ENCODE measurements at places on chromosomes 3 and 15.

DNA sequence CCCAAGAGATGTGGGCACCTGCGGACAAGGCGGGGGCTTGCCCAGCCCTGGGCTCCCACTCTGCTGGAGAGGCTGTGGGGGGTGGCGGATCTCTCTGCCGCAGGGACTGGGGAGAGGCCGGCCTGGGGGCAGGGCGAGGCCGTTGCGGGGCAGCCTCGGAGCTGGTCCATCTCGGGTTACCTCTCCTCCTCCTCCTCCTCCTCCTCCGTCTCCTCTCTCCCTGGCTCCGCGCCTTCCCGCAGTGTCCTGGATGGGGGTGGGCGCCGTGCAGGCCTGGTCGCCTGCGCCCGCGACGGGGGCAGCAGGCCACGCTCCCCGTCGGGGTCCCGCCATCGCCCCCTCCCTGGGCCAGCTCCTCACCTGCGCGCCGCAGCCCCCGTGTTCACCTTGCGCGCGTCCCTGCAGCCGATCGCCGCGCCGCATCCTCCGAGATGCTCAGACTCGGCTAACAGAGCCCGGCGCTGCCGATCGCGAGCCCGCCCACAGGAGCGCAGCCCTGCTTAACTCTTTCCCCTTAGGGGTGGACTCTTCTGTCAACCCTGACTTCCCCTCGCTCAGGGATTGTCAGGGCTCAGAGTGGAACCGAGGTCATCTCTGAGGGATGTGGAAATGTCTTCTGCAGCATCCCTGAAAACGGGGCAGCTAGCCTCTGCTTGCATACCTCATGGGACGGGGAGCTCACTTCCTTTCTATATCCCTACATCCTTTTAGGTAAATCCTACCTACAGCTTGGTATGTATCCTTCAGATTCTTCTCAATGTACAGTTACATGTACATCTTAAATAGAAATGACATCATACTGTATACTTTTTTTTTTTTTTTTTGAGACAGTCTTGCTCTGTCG is at the start of gene PRRT3:
PRRT3 (minus strand) TSS at position 447 of the 844 bp plus-strand sequence. CDS start 2,293 bp downstream, outside the sequence.
- peak; percentile 73 for DNase-seq

DNA sequence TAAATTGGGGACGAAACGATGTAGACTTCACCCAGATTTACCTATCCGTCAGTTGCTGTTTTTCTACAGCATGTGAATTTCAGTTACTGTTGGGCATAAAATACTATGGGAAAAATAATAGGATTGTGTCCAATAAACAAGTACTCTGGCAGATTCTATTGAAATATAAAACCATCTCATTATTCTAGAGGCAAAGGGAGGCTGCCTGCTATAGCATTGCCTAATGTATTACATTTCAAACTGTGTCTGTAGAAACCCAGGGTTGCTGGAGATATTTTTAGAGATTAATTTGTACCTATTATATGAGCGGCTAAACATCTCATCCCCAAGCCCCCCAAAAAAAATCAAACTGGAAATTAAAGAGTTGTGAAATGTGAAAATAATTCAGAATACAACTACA is 159.6 kb upstream of the IL12A start:
- DNase-seq, result no peak

DNA sequence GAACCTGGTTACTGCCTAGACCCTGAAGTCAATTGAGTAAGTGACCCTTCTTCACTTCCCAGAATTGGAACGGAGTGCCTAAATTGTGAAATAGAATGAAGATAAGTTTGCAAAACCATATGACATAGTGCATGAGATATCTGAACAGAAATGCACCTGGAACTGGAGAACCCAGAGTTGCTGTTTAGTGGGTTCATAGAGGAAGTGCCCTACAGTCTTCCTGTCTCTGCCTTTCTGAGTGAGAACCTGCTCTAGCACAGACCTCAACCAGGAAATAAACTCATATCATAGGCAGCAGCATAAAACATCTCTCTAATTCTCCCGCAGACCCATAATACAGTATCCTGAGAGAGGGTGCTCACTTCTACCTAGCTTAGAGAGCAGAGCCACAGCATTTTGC is 82.9 kb downstream of the EOMES start:
- no peak for DNase-seq

GRCh38 chr15:35827141-35827540 is 281.2 kb upstream of the DPH6 start:
- peak; percentile 45 for DNase-seq

- peak; percentile 12 for DNase-seq
Observed at GRCh38 chr15:35019404-35020327, 31.6 kb upstream of the ZNF770 start.

DNA sequence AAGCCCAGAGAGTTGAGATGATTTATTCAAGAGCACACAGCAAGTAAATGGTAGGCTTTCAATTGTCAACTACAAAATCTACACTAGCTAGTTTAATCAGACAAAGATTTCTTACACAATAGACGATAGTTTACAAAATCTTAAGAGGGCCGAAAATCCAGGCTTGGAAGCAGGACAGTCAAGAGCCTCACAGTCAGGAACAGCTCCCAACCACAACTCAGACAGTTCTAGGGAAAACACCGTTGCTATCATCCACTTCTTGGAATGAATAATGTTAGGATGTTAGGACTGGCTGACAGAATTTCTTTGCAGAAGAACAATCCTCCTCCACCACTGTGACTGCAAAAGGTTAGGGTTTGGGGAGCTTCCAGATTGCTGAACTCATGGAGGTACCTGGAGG is 290.8 kb upstream of the ZPLD1 start:
- DNase-seq, result no peak

- DNase-seq, result no peak
Observed at GRCh38 chr3:52247409-52248164, 2.0 kb downstream of the PPM1M start.

GRCh38 chr15:69482686-69483256 is 30.2 kb downstream of the RPLP1 start:
- no peak for DNase-seq

DNA sequence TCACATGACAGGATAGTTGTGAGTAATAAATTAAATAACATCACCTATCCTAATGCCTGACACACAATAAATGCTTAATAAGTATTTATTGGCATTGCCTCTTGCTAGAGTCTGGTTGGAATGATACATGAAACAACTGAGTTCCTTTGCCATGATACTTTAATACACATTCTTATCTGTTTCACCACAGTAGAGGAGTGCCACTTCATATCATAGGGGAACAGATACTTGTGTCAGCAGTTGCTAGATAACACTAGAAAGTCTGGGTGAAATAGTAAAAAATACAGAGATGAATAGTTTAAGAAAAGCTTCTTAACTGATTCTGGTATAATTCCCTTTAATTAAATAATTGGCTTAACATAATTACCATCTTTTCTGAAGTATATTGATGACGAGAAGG is 380.0 kb upstream of the GOLIM4 start:
- DNase-seq, result no peak

GRCh38 chr3:78900426-78900825 is 867.4 kb downstream of the ROBO1 start:
- DNase-seq, result no peak

GRCh38 chr15:81091889-81092558 is 42.0 kb upstream of the CFAP161 start:
- DNase-seq, result no peak

- no peak for DNase-seq
Observed at GRCh38 chr3:104347291-104347690, 1019.4 kb upstream of the ALCAM start.

DNA sequence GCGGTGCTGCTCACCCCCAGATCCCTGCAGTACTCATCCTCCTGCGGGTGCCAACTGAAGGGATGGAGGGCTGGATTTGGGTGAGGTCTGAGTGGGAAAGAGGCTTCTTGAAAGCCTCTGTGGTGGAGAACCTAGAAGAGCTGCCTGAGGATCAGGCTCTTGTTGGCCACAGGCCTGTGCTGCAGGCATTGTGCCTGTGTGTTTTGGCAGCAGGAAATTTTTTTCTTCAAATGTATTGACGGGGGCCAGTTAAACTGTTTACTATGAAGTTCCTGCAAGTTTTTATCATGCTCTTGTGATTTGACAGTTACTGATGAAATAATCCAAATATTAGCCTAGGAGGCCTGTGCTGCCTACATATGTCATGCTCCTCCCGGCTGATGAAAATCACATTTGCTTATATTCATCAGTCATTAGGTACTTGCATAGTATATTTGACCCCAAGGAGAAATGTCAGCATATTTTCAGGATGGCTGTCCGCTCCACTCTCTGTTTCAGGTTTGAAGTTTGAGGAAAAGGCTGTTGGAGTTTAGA is 103.1 kb downstream of the THSD4 start:
- DNase-seq, result no peak

GRCh38 chr3:53196575-53197407 is 35.8 kb downstream of the PRKCD start:
- peak; percentile 79 for DNase-seq

GRCh38 chr15:89446255-89446891 is 50.0 kb downstream of the RHCG start:
- no peak for DNase-seq

GRCh38 chr3:82236257-82236656 is 474.8 kb upstream of the GBE1 start:
- DNase-seq, result no peak

DNA sequence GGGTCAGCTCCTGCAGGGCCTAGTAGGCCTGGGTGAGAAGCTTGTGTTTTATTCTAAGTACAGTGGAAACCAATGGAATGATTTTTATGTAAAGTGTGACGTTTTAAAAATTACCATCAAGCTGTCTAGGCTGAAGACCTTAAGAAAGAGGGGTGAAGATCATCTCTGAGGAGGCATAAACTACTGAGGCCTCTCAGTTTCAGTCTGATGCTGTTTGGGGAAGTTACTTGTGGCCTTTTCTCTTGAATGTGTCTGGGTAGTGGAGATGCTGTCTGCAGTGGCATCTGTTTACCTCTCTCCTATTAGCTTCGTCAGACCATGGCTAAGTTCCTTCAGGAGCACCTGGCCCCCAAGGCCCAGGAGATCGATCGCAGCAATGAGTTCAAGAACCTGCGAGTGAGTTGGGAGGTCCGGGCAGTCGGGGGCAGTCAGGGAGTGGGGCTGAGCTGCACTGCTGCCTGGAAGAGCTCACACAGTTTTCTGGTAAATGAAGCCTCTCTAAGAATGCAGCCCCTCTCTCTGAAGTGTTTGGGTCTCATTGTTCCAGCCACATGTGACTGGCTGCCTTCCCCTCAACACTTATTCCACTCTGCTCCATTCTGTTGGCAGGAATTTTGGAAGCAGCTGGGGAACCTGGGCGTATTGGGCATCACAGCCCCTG is 1.9 kb downstream of the IVD start:
- DNase-seq, result no peak

DNA sequence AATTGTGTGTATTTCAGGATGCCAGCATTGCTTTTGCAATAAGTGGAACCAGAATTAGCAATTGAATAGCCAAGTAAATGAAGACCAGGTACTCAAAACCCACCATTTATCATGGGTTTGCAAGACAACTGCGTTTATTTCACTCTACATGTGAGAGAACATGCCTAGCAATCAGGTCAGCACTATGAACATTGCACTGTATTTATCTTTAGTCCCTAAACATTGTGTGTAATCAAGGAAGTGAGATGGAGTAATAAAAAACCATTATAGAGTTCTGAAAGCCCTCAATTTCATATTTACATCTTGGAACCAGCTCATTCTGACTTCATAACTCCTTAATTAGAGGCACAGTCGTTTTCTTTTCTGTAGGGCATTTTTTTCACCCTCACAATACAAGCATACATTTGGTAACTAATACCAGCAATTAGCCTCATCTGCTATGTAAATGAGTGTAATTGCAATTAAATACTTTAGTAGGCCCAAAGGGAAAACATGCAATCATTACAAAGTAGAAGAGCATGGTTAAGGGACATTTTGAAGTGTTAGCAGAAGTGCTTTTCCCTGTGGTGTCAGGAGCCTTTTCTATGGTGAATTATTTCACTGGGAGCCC is 153.1 kb upstream of the DPH6 start:
- no peak for DNase-seq

GRCh38 chr15:92429378-92430068 is 35.8 kb downstream of the ST8SIA2 start:
- peak; percentile 56 for DNase-seq
